ENCODE measurements at places on chromosomes 4 and X.
A peak's percentile ranks its signal among the peaks of the same experiment; 100 is the strongest.

GRCh38 chr4:29047341-29048041, 1672.7 kb upstream of the PCDH7 start:
- DNase-seq = no peak

DNA sequence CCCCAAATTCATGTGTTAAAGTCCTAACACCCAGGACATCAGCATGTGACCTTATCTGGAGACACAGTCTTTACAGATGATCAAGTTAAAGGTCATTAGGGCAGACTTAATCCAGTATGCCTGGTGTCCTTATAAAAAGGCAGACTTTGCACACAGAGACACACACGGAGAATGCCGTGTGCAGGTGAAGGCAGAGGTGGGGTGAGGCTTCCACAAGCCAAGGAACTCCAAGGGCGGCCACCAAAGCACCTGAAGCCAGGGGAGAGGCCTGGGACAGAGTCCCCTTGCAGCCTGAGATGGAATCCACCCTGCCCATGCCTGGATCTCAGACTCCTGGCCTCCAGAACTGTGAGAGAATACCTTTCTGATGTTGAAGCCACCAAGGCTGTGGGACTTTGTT, 26.1 kb upstream of the SORCS2 start:
- no peak for DNase-seq

DNA sequence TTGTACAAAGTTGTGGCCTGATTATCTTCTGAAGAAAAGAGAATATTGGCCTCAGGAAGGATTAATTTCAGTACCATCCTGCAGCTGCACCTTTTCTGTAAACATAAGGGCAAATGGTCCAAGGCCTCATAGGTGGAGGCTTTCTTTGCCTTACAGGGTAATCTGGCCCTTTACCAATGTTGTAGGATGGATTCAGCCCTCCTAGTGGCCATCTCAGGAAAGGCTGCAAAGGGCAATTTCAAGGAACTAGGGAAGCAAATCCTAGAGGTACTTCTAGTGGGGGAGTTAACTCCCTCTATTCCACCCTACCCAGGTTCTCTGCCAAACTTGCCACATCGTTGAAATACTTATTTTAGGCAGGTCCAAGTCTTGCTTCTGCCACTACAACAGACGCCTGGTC, 57.6 kb downstream of the UGT2B11 start:
- DNase-seq = no peak

- DNase-seq = peak; percentile 98
Measured at GRCh38 chr4:81207828-81208227, 7.2 kb downstream of the PRKG2 start.

DNA sequence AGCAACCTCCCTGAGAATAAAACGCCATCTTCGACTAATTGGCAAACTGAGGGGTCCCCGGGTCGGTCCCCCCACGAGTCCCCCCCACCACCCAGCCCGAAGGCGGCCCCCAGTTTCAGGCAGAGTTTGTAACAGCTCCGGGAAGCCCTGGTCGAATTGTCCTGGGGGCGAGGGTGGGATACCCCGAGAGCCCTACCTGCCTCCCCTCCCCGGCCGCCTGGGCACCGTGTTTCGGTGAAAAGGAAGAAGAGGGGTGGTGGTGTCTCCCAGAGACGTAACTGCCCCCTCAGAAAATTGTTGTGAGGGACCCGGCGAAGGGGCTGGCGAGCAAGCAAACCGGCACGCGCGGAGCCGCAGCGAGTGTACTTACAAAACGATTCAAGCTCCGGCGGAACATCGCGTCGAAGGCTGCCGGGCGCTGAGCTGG, 1.2 kb downstream of the ATP11C start:
- DNase-seq = no peak

- no peak for DNase-seq
Measured at GRCh38 chrX:110056419-110056818, 53.5 kb downstream of the TMEM164 start.

GRCh38 chr4:26139310-26139924, 181.4 kb upstream of the RBPJ start:
- DNase-seq = no peak

DNA sequence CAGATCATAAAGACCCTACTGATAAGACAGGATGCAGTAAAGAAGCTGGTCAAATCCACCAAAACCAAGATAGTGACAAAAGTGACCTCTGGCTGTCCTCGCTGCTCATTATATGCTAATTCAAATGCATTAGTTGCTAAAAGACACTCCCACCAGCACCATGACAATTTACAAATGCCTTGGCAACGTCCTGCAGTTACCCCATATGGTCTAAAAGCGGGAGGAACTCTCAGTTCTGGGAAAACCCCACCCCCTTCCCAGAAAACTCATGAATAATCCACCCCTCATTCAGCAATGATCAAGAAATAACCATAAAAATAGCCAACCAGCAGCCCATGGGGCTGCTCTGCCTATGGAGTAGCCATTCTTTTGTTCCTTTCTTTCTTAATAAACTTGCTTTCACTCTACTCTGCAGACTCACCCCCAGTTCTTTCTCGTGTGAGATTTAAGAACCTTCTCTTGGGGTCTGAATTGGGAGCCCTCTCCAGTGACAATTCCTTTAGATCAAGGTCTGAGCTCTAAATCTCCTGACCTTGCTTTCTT, 217.1 kb upstream of the STS start:
- no peak for DNase-seq

DNA sequence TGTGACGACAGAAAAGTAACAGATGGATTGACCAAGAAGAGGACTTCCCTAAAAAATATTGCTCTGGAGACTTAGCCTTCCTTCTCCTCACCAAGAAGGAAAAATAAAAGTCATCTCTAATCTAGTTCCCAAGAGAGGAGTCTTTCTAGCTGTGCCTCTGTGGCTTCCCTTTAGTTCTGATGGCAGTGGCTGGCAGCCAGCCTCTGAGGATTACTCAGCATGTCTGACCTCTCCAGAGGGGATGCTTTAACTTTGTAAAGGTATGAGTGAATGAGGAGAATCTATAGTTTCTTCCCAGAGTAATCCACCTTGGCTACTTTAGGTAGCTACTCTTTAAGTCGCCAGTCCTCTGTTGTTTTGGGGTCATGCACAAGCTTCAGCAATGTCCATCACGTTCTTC, 163.9 kb upstream of the KIT start:
- no peak for DNase-seq

DNA sequence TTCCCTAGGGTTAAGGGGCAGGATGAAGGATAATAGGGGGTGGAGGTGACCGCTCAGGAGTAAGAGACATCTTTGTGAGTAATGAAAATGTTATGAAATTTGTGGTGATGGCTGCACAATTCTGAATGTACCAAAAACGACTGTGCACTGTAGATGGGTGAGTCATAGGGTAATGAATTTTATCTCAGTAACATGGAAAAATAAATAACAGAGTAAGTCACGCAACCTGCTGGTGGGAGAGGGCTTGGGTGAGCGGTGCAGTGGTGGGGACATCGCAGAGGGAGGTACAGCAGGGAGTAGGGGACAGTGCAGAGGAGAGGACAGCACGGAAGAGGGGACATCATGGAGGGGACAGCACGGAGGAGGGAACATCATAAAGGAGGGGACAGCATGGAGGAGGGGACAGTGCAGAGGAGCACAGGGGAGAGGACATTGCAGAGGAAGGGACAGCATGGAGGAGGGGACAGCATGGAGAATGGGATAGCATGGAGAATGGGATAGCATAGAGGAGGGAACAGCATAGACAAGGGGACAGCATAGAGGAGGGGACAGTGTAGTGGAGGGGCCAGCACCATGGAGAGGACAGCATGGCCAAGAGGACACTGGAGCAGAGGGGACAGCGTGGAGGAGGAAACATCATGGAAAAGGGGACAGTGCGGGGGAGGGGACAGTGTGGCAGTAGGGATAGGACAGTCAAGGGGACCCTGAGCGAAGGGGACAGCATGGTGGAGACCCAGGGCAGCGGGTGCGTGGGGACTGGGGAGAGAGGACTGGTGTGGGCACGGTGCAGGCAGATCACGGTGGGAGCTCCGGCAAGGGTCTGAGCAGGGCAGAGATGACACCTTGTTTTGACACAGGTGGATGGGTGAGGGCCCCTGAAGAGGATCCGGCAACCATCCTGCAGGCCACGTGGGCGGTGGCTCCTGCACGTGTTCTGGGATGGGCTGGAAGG, 68.5 kb upstream of the MXD4 start:
- DNase-seq = peak; percentile 78

DNA sequence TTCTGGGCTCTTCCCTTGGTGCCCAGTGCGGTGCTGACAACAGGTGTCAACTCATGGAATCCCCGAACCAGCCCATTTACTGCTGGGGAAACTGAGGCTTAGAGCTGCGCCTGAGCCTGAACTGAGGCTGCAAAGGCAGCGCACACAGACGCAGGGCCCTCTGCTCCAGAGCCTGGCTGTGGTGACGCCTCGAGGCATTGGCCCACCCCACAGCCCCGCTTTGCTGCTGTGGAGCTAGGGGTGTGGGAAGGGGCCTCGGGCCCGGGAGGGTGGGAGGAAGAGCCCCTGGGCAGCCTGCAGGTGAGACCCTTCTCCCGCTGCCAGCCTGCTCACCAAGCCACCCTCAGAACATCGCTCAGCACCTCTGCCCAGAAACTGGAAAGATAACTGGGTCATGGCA, 97.4 kb upstream of the LRPAP1 start:
- DNase-seq = no peak

DNA sequence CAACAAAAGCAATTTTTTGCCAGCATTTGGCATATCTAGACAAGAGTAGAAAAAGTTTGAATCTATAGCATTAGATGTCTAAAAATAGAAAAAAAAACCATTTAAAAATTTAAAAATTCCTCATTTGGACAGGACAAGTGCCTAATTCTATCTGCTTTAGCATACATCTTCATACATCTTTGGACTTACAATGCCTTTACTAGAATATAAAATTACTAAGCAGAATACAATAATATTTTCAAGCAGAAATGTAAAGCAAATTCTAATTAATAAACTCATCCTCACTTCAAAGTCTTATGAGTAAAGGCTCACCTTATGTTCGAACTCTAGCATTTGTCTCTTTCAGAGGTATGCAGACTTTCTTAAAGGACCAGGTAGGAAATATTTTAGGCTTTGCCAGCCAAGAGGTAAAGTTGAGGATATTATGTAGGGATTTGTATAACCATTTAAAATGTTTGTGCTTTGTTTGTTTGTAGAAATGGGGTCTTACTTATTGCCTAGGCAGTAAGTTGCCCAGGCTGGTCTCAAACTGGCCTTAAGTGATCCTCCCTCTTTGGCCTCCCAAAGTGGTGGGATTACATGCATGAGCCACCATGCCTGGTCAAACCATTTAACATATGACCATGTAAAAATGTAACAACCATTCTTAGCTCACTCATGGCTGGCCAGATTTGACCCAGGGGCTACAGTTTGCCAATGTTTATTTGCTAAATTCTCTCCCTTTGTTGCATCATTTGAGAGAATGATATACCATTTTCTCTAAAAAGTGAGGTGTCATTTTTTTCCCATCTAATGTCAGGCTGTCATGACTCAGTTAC, 29.1 kb downstream of the UGDH start:
- DNase-seq = no peak

DNA sequence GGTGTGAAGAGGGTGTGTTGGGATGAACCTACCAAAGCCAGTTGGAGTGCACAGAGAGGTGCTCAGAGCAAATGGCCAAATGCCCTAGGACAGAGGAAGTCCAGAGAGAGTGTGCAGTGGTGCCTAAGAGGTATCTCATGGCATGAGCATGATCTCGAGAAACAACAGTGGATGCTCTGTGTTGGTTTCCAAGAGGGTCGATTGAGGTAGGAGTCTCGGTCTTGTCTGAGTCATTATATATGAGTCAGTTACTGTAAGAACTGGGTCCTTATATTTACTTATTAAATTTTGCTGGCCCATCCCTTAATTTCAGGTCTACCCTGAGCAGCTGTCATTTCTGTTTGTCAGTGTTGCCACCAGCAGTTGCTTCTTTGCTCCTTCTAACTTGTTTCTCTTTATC, 86.6 kb upstream of the TMEM150C start:
- no peak for DNase-seq
